ENCODE measurements at places on chromosomes 13 and 19. TPM values are rescaled to one million over a fixed set of nuclear protein-coding genes. Genes with fewer than 3 reads are reported as not detected.

MCF2L gene
- total RNA-seq, result 52.6 TPM

KLK3 gene
- not detected for total RNA-seq

KCNN1 gene
- total RNA-seq, result not detected

PNMA8C gene
- 0.39 TPM for total RNA-seq

CYP2A6 gene
- not detected for total RNA-seq

AMER2 gene
- total RNA-seq, result 0.31 TPM

Data from gastroesophageal sphincter (tissue), 4 donors.